ENCODE measurements at places on chromosomes 16 and 17.
A peak's percentile ranks its signal among the peaks of the same experiment; 100 is the strongest.

GRCh38 chr16:12300490-12300889 lies 324.0 kb downstream of the SNX29 start:
- no peak for DNase-seq

- peak; percentile 51 for DNase-seq
These were observed 3.3 kb upstream of the AXIN2 start for GRCh38 chr17:65564793-65565192.

DNA sequence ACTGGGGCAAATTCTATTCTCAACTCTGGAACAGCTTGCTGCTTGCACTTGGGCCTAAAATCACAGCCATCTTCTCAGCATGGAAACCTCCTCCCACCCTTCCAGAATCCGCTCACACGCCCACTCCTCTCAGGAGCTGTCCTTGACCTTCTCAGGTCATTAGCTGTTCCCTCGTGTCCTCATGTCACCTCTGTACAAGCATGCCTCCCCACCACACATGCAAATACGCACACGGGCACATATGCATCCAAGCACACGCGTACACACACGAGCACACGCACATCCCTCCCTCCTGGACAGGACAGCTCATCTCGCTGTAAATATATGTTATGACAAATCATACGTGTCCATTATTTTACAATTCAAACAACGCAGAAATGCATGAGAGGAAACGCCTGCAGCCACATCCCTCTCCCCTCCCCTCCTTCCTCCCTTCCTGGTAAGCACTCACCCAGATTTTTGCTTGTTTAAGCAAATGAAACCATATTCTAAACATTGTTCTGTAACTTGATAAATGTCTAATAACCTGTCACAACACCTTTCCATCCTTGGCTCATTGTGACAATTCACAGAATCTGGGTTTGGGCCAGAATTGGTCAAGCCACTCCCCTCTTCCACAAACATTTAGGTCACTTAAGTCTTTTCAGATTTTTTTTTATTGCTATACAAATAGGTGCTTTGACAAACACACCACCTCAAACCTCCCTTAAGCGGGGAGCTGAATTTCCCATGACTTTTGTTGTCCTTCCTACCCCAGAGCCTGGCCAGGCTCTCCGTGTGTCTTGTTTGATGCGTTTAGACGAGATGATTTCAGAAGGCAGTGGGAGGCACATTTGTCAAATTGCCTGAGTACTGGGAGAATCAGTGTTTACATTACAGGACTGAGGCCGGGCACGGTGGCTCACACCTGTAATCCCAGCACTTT lies 41.7 kb downstream of the DNAH17 start:
- peak; percentile 82 for DNase-seq

DNA sequence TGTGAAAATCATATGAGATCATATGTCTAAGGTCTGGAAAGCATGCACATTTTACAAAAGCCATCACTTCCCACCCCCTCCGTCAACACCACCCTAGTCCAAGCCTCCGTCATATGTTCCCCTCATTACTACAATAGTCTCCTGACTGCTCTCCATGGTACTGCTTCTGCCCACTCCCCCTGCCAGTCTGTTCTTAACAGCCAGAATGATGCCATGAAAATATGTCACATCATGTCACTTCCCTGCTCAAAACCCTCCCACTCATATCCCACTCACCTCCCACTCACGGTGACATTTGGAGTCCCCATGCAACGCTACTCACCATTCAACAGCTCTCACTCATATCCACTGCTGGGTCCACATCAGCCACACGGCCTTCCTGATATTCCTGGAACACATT lies 432.3 kb downstream of the XYLT1 start:
- no peak for DNase-seq

DNA sequence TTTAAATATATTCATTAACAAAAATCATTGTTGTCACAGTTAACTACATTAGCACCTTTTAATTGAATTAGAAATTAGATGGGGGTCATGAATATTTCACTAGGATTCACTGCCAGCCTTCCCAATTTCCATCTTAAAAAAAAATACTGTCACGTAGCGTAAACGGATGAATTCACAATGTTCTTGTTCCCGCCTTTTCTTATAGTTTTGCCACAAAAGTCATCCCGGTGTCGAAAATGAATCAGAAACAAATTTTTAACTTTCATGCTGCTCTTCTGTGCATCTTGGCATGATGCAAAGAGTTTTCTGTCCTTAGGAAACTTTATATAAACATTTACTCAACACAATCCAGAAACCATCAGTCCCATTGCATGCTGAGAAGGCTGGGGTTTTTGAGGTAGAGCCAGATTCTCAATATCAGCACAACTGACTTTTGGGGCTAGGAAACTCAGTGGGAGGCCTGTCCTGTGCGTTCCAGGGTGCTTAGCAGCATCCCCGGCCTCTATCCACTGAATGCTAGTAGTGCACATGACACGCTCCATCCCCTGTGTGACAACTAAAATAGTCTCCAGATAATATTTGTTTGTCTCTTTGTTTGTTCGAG lies 252.9 kb upstream of the XYLT1 start:
- DNase-seq = no peak

- DNase-seq = peak; percentile 2
These were observed 61.6 kb downstream of the RGS9 start for GRCh38 chr17:65198653-65199382.

GRCh38 chr17:33732116-33732515 lies 439.0 kb upstream of the ASIC2 start:
- DNase-seq = no peak

GRCh38 chr17:5096731-5097100 lies 15.0 kb downstream of the ZNF232 start:
- no peak for DNase-seq

GRCh38 chr17:78988152-78988551 lies 8.4 kb upstream of the LGALS3BP start:
- no peak for DNase-seq

DNA sequence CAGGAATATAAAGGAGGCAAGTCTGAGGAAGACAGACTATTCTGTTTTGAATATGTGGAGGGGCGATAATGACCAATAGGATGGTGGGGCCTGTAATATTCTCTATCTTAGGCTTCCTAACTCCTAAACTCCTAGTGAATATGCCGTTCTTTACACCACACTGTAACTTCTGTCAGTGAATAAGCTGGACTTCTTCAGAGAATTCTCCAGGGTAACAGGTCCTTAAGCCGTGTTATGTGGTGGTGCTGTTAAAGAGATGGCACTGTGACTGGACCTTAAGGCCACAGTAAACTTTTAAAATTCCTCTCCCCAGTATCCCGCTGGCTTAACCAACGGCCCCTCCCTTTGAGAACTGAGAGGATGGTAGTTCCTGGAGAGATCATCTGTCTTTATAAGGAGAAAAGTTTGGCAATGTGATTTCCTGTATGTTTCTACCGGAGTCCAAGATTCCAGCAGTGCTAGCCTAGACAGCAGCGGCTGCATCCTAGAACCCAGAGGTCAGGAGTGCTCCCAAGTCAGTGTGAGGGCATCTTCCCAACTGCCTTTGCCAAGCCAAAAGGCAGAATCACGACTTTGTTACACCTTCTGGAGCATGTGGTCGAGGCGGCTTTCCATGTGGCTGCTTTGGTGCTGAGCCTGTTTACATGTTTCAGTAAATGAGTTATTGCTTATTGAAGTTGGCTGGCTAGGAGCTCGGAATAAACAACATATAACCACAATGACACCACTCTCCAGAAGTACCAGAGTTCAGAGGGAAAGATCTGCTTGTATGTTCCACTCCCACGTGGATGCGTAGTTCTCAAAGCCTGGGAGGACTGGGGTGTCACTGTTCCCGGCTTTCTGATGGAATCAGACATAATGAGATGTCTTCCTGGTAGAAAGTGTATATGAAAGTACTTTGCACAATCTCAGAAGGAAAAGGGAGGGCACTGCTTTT lies 41.0 kb downstream of the TUBD1 start:
- DNase-seq = no peak

DNA sequence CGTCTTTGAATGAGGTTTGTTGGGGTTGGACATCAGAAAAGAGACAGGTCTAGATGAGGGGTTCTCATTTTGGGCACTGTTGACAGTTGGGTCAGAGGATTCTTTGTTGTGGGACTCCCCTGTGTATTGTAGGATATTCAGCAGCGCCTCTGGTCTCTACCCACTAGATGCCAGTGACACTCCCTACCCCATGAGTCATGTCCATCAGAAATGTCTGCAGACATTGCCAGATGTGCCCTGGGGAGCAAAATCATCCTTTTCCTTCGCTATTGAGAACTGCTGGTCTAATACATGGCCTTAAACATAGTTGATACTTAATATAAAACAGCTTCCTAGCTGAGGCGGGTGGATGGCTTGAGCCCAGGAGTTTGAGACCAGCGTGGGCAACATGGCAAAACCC lies 3.1 kb downstream of the ABAT start:
- no peak for DNase-seq

GRCh38 chr17:28533091-28533807 lies 19.2 kb downstream of the UNC119 start:
- DNase-seq = no peak

DNA sequence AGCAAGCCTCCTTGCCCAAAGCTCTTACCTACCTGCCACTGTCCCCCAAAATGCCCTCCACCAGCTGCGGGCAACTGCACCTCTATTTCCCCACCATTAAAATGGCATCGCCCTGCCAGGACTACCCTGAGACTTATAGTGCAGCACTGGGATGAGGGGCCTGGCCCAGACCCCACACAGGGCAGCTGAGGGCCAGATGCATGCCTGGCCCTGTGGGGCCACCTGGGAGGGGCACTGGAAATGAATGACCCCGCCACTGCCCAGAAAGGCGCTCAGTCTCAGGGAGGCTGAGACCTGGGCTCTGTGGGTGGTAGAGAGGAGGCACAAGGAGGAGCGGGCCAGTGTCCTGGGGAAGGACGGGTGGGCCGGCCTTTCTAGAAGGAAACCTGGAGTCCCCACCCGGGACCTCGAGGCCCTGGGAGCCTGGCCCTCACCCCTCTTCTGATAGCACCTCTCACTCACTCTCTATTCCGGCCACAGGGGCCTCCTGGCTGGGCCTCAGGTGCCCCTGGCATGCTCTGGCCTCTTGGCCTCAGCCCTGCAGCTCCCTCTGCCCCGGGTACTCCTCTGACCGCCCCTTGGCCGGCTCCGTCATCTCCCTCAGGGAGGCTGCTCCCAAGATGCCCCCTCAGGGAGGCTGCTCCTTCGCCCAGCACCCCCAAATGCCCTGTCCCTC lies 26.9 kb downstream of the KATNB1 start:
- DNase-seq = no peak
